ENCODE measurements at places on chromosomes 6 and 20. TPM values are rescaled to one million over a fixed set of nuclear protein-coding genes. Genes with fewer than 3 reads are reported as not detected.

The C4A gene
- total RNA-seq, result 0.93 TPM

The RPS6KA2 gene
- total RNA-seq, result 0.30 TPM

The IFT52 gene
- 36.0 TPM for total RNA-seq

The EPPIN gene
- not detected for total RNA-seq

All from A549 treated with AZD2906 at 1 μM for 4 hours (cell line).